ENCODE measurements at places on chromosomes 16 and 17. TPM values are rescaled to one million over a fixed set of nuclear protein-coding genes. Genes with fewer than 3 reads are reported as not detected.

The NOXO1 gene
- total RNA-seq: not detected

The DRC7 gene
- total RNA-seq: 0.23 TPM

The KCNH4 gene
- total RNA-seq: 0.12 TPM

The PLD6 gene
- 1.1 TPM for total RNA-seq

The ZFHX3 gene
- 8.3 TPM for total RNA-seq

The AGRP gene
- total RNA-seq: not detected

The FN3K gene
- total RNA-seq: 6.4 TPM

The C16orf92 gene
- total RNA-seq: not detected

The AANAT gene
- not detected for total RNA-seq

The ATP1B2 gene
- total RNA-seq: not detected

The HIC1 gene
- 20.7 TPM for total RNA-seq

The MEIOB gene
- 0.23 TPM for total RNA-seq

The KRTAP9-4 gene
- not detected for total RNA-seq

The NDUFAF8 gene
- 45.4 TPM for total RNA-seq

The RAMP2 gene
- 0.30 TPM for total RNA-seq

The TSPAN10 gene
- 2.0 TPM for total RNA-seq

The HAS3 gene
- total RNA-seq: 1.3 TPM

The SHMT1 gene
- 3.9 TPM for total RNA-seq

The BAHCC1 gene
- 3.8 TPM for total RNA-seq

The HSF4 gene
- 31.7 TPM for total RNA-seq

The HEATR9 gene
- total RNA-seq: not detected

The FBRS gene
- 6.6 TPM for total RNA-seq

The SHISA9 gene
- under 0.01 TPM for total RNA-seq

The SPNS2 gene
- total RNA-seq: 0.23 TPM

The PRAC1 gene
- not detected for total RNA-seq

The TBC1D3H gene
- total RNA-seq: not detected

The HOXB2 gene
- total RNA-seq: 3.8 TPM

The ADAD2 gene
- not detected for total RNA-seq

The TEKT3 gene
- total RNA-seq: 0.59 TPM

The DOK4 gene
- 44.4 TPM for total RNA-seq

The CD7 gene
- total RNA-seq: not detected

The LITAFD gene
- not detected for total RNA-seq

The SPIRE2 gene
- total RNA-seq: 2.7 TPM

The MYH8 gene
- total RNA-seq: not detected

The SLC25A11 gene
- 51.1 TPM for total RNA-seq

The RPRML gene
- not detected for total RNA-seq

The TVP23A gene
- not detected for total RNA-seq

The SLC38A7 gene
- 22.6 TPM for total RNA-seq

The CES3 gene
- under 0.01 TPM for total RNA-seq

The ZSCAN10 gene
- not detected for total RNA-seq

The TBC1D3G gene
- not detected for total RNA-seq

The DNAH2 gene
- total RNA-seq: 0.15 TPM

The MPHOSPH6 gene
- 15.7 TPM for total RNA-seq

The PIRT gene
- total RNA-seq: not detected

The CACNA1H gene
- 2.2 TPM for total RNA-seq

The DNAAF1 gene
- total RNA-seq: not detected

The TEX19 gene
- total RNA-seq: not detected

The RCVRN gene
- total RNA-seq: not detected

The WDR90 gene
- total RNA-seq: 7.2 TPM

The TP53TG3 gene
- total RNA-seq: 0.35 TPM

The PLEKHM1 gene
- total RNA-seq: 41.9 TPM

The FOXJ1 gene
- not detected for total RNA-seq

The MT1X gene
- 19.2 TPM for total RNA-seq

The TSPOAP1 gene
- under 0.01 TPM for total RNA-seq

The CMTM2 gene
- total RNA-seq: not detected

The TELO2 gene
- 10.0 TPM for total RNA-seq

The SUPT4H1 gene
- total RNA-seq: 40.2 TPM

Data from smooth muscle cell of the coronary artery (primary cell).